ENCODE measurements at places on chromosomes 3 and 15. TPM values are rescaled to one million over a fixed set of nuclear protein-coding genes. Genes with fewer than 3 reads are reported as not detected.
A peak's percentile ranks its signal among the peaks of the same experiment; 100 is the strongest.

The PRKAR2A gene
- 10.3 TPM for polyA plus RNA-seq

DNA sequence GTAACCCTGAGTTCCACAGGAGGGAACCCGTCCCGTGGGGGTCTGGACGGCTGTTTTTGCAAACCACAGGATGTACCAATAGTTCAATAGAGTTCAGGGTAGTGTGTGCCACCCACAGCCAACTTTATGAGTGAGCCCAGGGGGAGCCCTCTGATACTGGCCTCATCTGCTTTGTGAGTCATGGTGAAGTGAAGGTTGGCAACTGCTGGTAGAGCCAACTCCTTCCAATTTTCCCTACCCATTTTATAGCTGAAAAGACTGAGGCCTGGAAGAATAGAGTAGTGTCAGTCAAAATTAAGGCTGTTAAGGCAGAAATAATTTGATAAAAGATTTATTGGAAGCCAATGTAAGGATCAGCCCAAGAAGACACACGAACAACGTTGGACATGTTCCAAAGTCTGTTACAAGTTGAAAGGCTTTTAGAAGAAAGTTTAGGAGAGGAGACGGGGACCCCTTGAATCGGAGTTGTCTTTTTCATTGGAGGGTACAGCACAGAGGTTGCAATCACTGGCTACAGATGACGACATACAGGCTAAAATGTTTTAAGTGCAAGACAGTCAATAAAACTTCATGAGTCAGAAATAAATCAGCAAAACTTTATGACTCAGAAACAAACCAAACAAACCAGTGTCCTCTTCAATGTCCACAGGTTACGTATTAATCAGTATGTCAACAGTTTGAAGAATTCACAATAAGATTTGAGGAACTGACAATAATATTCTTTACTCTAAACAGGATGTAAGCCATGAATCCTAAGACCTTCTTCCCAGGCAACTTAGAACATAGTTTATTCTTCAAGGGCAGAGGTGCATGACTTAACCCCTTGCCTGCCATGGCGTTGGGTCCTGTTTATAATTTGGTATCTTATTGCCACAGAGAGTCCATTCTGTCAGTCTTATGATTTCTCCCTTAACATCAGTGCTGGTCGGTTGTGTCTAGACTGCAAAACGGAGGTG is 62.9 kb upstream of the NR2E3 start:
- H3K4me1 ChIP-seq = peaks cover 6% of the 10 kb centered on the region
- no peak for DNase-seq
- no peak overlapping the region for H3K27ac ChIP-seq
- no peak overlapping the region for H3K4me3 ChIP-seq
- no peaks in the 10 kb centered on the region for H3K36me3 ChIP-seq

The POLG gene
- 39.4 TPM for polyA plus RNA-seq

DNA sequence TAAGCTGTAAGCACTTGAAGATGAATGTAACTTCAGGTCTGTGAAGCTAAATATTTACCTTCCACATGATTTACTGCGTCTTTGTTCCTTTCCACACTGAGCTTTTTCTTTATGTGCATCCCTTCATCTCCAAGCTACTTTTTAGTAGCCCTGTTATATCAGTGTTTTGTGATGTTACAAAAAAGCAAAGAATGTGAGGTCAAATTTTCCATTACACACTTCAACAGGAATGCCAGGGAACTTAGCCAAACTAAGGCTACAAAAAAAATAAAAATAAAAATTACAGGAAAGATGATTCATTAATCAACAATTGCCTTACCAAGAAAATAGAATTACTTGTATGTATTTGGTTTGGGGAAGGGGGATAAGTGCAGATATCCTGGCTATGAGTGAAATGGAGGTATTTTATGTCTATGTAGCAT is 73.0 kb downstream of the FILIP1L start:
- H3K27ac ChIP-seq = no peak overlapping the region
- no peaks in the 10 kb centered on the region for H3K36me3 ChIP-seq
- no peak overlapping the region for H3K4me3 ChIP-seq
- no peaks in the 10 kb centered on the region for H3K27me3 ChIP-seq
- peak; percentile 76 for DNase-seq

GRCh38 chr3:12506201-12506709 is 22.0 kb downstream of the TSEN2 start:
- H3K27me3 ChIP-seq = no peaks in the 10 kb centered on the region
- H3K27ac ChIP-seq = no peak overlapping the region
- H3K4me3 ChIP-seq = no peak overlapping the region
- peaks cover 8% of the 10 kb centered on the region for H3K36me3 ChIP-seq

- no peaks in the 10 kb centered on the region for H3K27me3 ChIP-seq
- no peak overlapping the region for H3K4me3 ChIP-seq
- H3K4me1 ChIP-seq = no peaks in the 10 kb centered on the region
- DNase-seq = no peak
Measured at GRCh38 chr15:63372018-63372705, 9.5 kb downstream of the CA12 start.

The NOX5 gene
- 0.08 TPM for polyA plus RNA-seq

The INSYN1 gene
- polyA plus RNA-seq = 4.9 TPM

- H3K36me3 ChIP-seq = no peaks in the 10 kb centered on the region
- H3K4me1 ChIP-seq = peaks cover 22% of the 10 kb centered on the region
- H3K27me3 ChIP-seq = no peaks in the 10 kb centered on the region
- no peak overlapping the region for H3K4me3 ChIP-seq
- peak overlapping the region; percentile 69 for H3K27ac ChIP-seq
Measured at GRCh38 chr3:49805367-49805782, 2.3 kb downstream of the INKA1 start.

The ADPGK gene
- 97.0 TPM for polyA plus RNA-seq
